Mucosa of gallbladder (tissue), 1 donor: ENCODE measurements at places on chromosomes 3 and 15. TPM values are rescaled to one million over a fixed set of nuclear protein-coding genes. Genes with fewer than 3 reads are reported as not detected.

The TRIM59 gene
- total RNA-seq: 5.6 TPM

GRCh38 chr15:101089579-101090427 lies 162.0 kb downstream of the CHSY1 start:
- no peak for DNase-seq

GRCh38 chr3:138493804-138494606 lies 59.6 kb downstream of the ESYT3 start:
- DNase-seq: no peak

GRCh38 chr3:16251316-16252085 lies 13.2 kb downstream of the DPH3 start:
- DNase-seq: no peak

DNA sequence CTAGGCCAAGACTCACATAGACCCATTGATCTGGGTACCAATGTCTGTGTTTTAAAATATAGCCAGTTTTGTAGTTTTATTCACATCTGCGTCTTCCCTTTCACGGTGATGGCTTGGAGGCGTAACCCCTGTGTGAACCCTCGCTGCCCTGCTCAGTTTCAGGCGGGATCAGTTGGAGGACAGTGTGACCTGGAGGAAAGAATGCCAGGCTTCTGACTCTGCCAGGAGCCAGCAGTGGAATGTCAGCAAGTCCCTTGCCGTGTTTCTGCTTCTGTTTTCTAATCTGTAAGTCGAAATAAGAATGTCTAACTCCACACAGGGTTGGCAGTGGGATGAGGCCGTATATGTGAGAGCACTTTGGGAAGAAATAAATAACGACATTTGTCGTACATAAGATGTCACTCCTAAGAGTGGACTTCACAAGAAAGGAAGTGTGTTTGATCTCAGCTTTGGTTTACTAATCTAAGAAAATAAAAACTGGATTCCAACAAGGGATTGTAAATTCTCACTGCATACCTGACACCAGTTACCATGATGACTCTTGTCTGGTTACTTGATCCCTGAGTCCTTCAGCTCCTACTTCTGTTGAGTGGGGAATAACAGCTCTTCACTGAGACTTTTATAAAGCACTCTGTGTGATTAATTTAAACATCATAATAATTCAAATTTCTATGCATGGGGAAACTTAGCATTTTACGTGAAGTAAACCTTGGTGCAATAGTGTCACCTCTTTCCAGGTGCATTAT lies 6.3 kb upstream of the CA12 start:
- no peak for DNase-seq

The IQCF5 gene
- total RNA-seq: not detected

The TMOD2 gene
- total RNA-seq: 14.0 TPM

- no peak for DNase-seq
These were observed 18.8 kb upstream of the IGF2BP2 start for GRCh38 chr3:185843635-185844034.

The UACA gene
- 62.2 TPM for total RNA-seq

GRCh38 chr3:57031631-57032541 lies 28.6 kb upstream of the SPATA12 start:
- no peak for DNase-seq

DNA sequence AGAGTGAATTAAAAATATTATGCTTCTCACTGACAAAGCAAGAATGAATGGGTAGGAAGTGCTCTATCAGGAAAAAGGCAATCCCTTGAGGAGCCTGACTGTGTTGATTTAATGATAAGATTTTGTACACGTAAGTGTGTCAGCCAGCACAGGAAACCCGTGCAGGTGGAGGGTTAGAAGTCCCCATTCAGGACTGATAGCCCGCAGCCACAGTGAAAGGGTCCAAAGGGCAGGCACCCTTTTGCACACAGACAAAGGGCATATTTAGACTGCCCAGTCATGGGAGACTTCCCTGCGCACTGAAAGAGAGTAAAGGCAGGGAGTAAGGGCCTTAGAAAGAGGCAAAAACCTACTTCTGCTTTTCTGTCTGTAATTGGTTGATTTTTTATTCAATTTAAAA lies 26.4 kb upstream of the SKIL start:
- DNase-seq: peak; percentile 82

The FETUB gene
- not detected for total RNA-seq

DNA sequence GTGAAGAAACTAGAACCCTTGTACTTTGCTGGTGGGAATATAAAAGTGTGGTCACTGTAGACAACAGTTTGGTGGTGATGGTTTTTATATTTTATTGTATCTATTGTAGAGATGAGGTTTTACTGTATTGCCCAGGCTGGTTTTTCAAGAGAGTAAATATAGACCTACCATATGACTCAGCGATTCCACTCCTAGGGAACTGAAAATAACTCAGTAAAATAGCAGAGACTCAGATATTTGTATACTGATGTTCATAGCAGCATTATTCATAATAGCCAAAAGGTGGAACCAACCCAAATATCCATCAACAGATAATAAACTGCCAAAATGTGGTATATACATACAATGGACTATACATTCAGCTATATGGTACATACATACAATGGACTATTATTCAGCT lies 68.8 kb upstream of the IL12A start:
- no peak for DNase-seq

GRCh38 chr15:94580211-94580885 lies 349.0 kb downstream of the MCTP2 start:
- no peak for DNase-seq

The GREM1 gene
- 293 TPM for total RNA-seq

- no peak for DNase-seq
These were observed 6.2 kb downstream of the SLC33A1 start for GRCh38 chr3:155847993-155848392.

DNA sequence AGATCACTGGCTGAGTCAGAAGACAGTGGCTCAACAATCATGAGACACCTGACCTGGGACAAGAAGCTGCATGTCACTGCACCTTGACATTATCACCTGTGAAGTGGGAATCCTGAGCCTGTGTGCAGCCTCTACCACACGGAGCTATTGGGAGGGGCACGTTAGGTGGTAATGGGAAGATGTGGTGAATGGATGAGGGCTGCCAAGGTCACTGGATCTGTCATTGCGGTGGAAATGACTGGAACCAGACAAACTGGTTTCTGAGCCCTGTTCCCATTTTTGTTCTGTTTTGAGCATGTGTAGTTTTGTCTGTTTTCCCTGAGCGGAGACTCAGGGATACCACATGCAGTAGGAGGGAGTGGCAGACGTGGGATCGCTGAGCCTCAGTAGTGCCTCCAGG lies 235.5 kb downstream of the OPA1 start:
- DNase-seq: peak; percentile 62

- no peak for DNase-seq
These were observed 49.5 kb downstream of the ST6GAL1 start for GRCh38 chr3:186979852-186980251.

- no peak for DNase-seq
These were observed 40.3 kb downstream of the IL1RAP start for GRCh38 chr3:190554197-190554596.

The WDR53 gene
- total RNA-seq: 8.6 TPM

GRCh38 chr3:178986456-178986855 lies 85.2 kb downstream of the ZMAT3 start:
- DNase-seq: no peak

The BSN gene
- 0.81 TPM for total RNA-seq

DNA sequence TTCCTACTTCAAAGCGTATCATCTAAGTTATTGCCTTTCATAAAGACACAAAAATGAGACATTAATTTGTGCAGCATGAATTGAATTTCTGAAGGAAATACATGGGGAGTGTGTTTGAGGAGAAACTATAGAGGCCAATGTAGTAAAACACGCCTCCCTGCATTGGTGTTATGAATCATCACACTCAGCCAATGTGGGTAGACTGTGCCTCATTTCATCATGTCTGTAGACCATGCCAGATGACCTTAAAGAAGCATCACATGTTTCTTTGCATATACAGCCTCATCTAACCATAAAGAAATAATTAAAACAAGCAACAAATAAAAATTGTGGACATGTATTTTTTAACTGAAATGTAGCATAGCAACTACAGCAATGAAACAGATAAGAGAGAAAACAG lies 486.0 kb upstream of the ADAMTS9 start:
- DNase-seq: no peak

DNA sequence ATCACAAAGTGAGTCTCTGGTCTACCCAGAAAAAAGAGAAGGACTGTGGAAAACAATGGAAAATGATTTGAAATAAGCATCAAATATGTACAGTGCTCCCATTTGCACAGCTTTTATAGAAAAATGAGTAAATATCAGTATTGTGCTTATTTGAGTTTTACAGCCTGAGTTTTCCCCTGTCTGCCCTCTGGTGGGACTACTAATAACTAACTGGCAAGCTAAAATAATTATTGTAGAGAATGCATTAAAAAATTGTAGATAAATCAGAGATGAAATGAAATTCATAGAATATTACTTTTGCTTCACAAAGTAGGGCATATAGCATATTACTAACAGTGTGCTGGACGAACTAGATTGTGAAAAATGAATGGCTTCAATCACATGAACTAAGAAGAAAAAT lies 287.1 kb downstream of the NAALADL2 start:
- DNase-seq: no peak

The ANP32A gene
- 101 TPM for total RNA-seq

- DNase-seq: no peak
These were observed 288.9 kb upstream of the TPM1 start for GRCh38 chr15:62753518-62754221.

- DNase-seq: no peak
These were observed 277 bp upstream of the DALRD3 start for GRCh38 chr3:49018707-49019006.
